CD4-positive, alpha-beta T cell (primary cell): ENCODE measurements at places on chromosomes 2 and 18.
A peak's percentile ranks its signal among the peaks of the same experiment; 100 is the strongest.

DNA sequence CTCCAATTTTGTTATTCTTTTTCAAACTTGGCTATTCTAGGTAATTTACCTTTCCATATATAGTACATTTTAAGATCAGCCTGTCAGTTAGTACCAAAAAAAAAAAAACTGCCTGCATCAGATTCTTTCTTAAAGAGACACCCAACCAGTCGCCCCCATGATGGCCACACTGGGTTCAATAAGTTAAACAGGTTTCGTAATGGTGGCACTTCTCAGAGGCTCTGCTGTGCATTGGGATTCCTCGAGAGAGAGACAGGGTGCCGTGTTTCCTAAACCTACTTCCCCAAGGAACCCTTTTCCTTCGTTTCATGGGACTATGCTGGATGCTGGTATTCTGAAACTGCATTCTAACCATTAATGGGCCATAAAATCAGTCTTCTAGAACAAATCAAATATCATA is 37.4 kb downstream of the MYO7B start:
- no peak for DNase-seq

DNA sequence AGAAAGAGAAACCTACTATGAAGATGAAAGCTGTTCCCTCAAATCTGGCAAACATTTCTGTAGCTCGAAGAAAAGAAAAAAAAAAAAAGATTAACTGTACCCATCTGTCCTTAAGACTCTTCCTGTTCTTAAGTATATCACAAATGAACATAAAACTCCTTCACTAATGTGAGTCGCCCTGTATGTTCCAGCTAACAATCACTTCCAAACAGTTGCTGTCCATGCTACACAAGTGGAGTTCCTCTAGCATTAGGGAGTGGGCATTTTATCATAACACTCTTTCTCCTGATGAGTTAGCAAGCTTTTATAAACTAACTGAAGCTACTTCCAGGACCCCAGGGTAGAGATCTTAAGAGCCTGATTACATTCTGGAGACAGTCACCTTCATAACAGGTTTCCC is 5.8 kb downstream of the CUL3 start:
- DNase-seq: no peak

GRCh38 chr18:55588111-55588869 is at the start of gene TCF4:
Gene TCF4 (minus strand): TSS chr18:55588192. CDS start chr18:55587116, 1,076 bp downstream.
- no peak for DNase-seq

DNA sequence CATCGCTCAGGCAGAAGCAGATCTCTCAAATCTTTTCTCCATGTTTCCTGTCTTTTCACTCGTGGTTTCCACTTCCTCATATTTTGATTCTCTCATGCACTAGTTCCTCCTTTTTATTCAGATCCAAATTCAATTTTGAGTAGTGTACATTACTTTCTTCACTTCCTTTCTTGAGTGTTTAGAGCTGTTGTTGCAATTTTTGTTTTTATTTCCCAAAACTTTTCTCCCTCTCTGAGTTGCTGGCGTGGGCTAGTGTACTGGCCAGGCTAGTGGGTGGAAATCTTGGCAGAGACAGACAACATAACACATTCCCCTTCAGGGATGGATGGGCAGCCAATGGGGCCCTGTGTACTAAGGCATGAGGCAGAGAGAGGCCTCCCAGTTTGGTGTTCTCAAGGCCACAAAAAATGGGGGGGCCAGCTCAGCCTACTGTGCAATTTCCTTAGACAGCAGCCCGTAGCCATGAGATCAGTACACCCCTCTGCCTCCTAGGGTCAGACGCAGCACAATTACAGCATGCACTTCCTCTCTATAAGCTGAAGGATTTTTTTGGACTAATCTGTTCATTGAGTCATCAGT is 145.1 kb upstream of the PID1 start:
- DNase-seq: no peak

- DNase-seq: no peak
These were observed 53.8 kb downstream of the STAT1 start for GRCh38 chr2:190959911-190960788.

- no peak for DNase-seq
These were observed 224.4 kb downstream of the ZNF385B start for GRCh38 chr2:179636995-179637394.

DNA sequence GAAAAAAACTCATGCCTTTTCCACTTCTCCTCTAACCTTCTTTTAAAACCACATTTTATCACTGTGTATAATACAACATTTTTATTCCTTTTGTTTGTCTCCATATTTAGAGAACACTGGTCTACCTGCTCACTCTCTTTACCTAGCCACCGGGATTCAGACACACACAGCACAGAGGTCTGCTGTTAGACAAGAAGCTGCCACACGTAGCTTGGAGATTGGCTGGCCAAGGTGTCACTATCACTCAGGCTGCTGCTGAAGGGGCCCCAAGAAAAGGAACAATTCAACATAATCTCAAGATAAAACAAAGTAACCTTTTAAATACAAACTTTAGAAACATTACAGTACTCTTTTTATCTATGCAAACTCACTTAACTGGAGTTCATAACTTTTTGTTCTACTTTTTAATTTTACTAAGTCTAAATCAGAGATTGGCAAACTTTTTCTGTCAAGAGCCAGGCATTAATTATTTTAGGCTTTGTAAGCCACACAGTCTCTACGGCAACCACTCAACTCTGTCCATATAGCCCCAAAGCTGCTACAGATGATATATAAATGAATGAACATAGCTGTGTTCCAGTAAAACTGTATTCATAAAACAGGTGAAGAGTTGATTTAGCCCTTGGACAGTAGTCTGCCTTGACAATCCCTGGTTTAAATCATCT is 25.8 kb downstream of the FEZ2 start:
- no peak for DNase-seq

- DNase-seq: peak; percentile 25
These were observed 119.9 kb upstream of the NDUFV2 start for GRCh38 chr18:8982416-8983183.
